ENCODE measurements at places on chromosomes 5 and 9. TPM values are rescaled to one million over a fixed set of nuclear protein-coding genes. Genes with fewer than 3 reads are reported as not detected.

Gene PRUNE2
- 1.1 TPM for total RNA-seq

Gene ARID3C
- total RNA-seq, result 0.14 TPM

Gene SPATA6L
- 0.27 TPM for total RNA-seq

Gene ZNF658
- total RNA-seq, result 3.1 TPM
